Stomach (tissue), 19 donors: ENCODE measurements at places on chromosomes 7 and 10.
A peak's percentile ranks its signal among the peaks of the same experiment; 100 is the strongest.

- no peak for DNase-seq
Measured at GRCh38 chr10:37549054-37549453, 308.4 kb downstream of the ZNF248 start.

- DNase-seq = no peak
Measured at GRCh38 chr10:47419421-47419820, 35.3 kb upstream of the ZNF488 start.

- DNase-seq = no peak
Measured at GRCh38 chr10:110700947-110701616, 56.9 kb downstream of the RBM20 start.

DNA sequence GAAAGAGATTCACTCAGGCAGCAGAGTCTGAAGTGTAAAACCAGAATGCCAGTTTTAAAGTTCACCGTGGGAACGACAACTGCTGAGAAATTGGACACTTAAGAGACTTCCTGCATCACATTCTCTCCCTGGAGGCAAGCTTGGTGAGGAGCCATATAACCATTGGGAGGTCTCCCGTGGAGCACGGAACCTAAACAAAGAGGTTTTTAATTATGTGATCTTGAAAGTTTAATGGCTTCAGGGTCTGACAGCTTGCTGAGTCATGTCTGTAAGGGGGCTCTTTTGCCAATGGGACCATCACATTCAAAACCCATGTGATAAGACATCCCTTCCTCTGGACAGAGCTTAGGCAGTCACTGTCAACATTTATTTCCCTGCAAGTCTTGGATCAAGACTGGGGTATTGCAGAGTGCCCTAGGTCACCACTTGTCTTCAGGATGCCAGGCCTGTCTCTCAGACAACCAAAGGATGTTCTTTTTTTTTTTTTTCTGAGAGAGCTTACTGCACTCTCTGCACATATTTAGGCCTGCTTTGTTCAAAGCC is 674.4 kb downstream of the TYW1 start:
- no peak for DNase-seq

DNA sequence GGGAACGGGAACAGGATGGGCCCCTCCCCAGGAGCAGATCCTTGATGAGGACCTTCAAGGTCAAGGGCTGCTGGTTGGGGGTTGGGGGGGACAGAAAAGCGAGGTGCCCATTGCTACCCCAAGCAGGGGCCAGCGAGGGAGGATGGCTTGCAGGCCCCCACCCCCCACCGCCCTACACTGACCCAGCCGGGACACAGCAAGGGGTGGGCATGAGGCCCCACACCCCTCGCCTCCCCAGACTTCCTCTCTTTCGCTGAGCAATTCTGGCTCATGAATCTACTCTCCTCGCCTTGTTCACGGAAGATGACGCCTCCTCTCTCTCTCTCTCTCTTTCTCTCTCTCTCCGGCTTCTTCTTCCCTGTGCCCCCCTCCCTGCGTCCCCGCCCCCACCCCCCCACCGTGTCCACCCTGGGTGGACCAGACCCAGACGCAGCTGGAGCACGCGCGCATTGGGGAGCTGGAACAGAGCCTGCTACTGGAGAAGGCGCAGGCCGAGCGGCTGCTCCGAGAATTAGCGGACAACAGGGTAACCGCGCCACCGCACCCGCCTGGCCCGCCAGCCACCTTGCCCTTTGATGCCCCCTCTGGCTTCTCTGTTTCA is 81.1 kb upstream of the GTF2IRD1 start:
- DNase-seq = no peak

GRCh38 chr7:5419539-5420066 is 4.0 kb downstream of the TNRC18 start:
- peak; percentile 33 for DNase-seq

DNA sequence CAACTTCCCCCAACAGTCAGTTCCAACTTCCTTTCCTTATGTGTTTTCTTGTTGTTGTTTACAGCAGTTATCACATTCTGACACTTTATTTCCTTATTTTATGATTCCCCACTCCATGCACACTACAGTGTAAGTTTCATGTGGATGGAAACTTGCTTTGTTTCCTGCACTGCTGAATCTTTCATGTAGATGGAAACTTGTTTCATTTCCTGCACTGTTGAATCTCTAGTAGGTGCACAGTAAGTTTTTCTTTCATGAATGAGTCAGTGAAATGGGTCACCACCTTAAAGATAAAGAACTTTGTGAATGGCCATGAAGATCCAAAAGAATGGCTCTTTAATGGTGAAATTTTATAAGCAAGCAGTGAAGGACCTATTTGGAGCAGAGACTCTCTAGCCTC is 61.4 kb downstream of the SHOC2 start:
- DNase-seq = no peak

DNA sequence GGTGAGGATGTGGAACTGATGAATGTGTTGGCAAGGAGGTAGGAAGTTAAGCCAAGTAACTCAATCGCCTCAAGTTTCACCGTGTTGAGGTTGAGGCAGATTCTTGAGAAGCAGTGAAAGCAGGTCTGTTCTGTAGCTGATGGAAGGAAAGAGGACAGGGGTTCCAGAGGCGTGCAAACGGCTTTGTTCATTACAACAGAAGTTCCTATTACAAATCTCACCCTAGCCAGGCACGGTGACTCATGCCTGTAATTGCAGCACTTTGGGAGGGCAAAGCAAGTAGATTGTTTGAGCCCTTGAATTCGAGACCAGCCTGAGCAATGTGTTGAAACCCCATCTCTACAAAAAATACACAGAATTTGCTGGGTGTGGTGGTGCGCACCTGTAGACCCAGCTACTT is 36.9 kb upstream of the PTF1A start:
- DNase-seq = no peak

- DNase-seq = no peak
Measured at GRCh38 chr7:25090374-25090773, 34.7 kb downstream of the CYCS start.
